ENCODE measurements at places on chromosomes 12 and 14.

DNA sequence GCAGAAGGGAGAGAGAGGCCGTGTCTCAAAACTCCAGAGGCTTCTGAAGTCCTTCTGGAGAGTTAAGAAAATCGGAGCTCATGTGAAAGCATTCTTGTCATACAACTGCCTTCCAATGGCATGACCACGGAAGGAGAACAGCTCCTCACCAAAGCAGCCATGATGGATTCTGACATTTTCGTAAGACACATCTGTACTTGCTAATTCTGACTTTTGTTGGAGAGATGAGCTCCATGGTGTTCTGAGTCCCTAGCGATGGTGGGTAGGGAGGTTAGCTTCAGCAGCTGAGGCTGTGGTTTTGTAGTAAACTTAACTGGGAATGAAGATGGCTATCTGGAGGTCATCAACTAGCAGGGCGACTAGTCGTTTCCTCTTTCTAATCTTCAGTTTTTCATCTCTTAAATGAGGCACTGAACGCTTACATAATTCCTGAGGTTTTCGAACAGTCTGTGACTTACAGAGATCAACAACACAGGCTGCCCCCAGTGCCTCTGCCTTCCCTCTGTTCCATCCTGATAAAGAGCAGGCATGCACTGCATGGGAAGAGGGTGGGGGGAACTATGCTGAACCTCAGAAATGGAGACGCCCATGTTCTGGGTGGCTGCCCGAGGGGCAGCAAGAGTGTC is 28.6 kb upstream of the DICER1 start:
- no peak for DNase-seq

- DNase-seq, result no peak
These were observed 65.2 kb upstream of the PSMC1 start for GRCh38 chr14:90191154-90191553.

GRCh38 chr12:114384739-114385138 is 21.2 kb downstream of the TBX5 start:
- no peak for DNase-seq

DNA sequence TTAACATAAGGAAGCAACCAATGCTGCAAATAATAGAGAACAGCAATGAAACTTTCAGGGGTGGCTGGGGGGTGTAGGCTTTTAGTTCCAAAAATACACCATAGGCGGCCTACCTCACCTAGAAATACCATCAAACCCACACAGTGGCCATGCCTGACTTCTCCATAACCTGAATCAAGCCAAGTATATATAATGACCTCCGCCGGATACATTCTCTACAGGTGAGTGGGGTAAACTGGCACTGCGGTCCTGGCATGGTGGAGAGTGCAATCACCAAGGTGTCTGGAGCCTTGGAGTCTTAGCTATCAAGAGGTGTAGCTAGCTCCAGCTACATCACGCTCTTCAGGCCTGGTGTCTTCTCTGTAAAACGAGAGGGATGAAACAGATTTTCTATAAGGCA is 1.2 kb downstream of the ZBTB25 start:
- no peak for DNase-seq

DNA sequence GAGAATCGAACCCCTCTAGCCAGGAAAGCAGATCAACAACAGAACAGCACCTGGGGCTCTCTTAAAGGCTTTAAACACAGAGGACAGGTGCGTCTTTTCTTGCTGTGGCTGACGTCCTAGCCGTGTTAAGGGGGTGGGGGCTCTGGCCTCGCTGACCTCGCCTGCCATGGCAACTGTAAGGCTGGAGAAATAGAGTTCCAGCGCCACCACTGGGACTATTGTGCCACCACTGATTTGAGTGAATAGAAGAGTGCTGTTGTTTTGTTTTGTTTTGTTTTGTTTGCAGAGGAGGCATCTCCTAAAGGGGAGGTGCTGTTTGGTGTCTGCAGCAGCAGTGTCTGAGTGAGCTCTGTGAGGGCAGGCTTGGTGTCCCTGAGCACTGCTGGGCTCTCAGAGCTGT is 34.2 kb upstream of the PRMT8 start:
- DNase-seq, result no peak

DNA sequence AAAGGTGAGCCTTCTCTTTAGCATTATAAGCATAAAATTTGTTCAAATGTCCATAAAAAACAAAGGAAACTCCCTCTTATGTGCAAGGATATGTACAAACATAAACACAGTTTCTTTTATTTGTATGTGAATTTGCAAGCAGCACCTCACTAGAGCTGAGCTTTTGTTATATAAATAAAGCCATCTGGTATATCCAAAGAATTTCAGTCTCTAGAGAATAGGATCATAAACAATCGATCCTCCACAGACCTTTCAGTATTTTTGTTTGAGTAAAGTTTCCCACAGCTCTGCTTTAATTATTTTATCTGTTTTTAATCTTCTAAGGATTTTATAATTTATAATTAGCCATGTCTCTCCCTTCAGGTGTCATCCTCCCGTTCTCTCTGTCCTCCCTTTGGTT is 89.2 kb downstream of the OTOGL start:
- DNase-seq, result no peak

GRCh38 chr14:54935958-54936357 is 33.3 kb upstream of the GCH1 start:
- DNase-seq, result no peak

GRCh38 chr12:133226690-133227089 is 9.0 kb downstream of the ANHX start:
- no peak for DNase-seq

DNA sequence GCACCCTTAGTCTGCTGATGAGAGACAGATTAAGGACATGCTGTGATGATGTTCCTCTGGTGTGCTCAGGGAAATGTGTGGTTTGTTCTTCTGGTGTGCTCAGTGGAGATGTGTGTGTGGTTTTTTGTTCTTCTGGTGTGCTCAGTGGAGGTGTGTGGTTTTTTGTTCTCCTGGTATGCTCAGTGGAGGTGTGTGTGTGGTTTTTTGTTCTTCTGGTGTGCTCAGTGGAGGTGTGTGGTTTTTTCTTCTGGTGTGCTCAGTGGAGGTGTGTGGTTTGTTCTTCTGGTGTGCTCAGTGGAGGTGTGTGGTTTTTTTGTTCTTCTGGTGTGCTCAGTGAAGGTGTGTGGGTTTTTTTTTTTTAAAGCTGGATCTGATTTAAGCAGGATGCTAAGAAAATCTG is 15.4 kb downstream of the PIWIL1 start:
- no peak for DNase-seq

- no peak for DNase-seq
These were observed 42.9 kb downstream of the FLRT2 start for GRCh38 chr14:85572845-85573244.

DNA sequence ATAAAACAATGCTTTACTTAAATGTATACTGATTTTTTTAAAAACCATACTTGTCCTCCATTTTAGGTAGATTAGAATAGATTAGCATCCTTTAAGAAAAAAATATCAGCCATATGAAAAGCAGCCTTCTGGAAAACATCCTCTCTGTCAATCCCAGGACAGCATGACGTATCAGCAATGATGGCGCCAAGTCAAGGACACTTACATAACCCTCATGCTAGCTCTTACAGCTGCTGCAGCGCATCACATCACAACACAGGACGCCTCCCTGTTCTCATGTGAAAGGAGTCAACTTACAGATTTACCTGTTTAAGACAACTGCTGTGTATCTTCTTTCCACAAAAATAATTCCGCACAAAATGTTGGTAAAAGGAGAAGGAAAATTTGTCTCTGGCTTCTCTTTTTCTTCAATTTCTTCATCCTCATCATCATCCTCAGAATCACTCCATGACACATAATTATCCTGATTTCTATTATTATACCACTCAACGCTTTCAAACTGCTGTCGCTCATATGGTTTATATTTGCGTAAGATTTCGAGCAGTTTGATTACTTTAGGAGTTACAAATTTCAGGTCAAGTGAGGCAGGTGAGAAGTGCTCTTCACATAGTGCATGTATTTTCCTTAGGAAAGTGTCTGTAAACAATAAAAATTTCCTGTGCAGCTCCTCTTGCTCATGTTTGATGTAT is 33.3 kb downstream of the DICER1 start:
- DNase-seq, result no peak

DNA sequence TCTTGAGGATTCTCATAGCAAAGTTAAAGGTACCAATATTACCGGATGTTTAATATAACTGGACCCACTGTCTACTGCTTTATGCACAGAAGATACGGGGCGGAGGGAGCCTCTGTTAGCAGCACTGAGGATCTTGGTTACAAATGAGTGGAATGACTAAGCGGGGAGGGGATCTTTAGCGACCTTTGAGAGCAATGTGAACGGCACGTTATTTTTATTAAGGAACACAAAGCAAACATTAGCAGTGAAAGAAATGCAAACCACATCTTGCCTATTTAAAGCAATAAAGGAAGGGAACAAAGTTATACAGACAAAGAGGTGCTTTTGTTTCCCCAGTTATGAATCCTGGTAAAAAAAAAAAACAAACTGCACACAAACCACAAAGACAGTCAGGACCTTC is 27.1 kb upstream of the PRMT8 start:
- no peak for DNase-seq

- no peak for DNase-seq
These were observed 475.6 kb downstream of the ZFP36L1 start for GRCh38 chr14:68317239-68317638.

GRCh38 chr12:54135621-54136350 is 53.0 kb downstream of the SMUG1 start:
- DNase-seq, result no peak

DNA sequence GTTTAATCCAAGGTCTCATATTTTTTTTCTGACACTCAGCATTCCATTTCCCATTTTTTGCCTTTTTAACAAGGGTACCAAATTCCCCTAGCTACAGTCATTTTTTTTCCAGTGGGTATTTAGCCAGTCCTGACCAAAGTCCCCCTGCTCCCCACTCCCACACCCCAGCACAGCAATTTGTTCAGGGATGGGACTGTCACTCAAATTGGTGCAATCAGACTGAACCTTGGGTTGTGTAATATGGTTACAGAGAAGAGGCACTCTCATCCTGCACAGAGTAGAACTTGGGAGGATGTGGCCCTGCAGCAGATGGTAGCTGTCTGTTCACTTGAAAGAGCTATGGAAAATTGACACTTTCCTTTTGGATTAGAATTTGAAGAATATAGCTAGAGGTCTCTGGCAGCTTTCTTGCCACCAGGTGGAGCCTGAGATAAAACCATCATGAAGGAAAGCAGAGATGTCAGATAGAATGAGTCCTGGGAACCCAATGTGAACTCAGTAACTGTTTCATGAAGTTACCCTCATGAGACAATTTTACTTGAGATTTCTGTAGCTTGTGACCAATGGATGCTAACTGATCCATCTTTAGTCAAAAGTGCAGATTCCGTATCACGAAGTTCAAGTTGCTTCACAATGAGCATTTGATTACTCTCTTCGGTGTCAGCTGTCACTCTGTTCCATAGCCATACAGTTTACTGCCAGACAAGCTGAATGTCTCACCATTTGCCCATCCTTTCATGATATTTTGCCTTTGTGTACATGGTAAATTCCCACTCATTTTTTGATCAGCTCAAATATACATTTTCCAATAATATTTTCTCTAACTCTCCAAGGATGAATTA is 394.0 kb upstream of the SYT1 start:
- DNase-seq, result no peak

- DNase-seq, result peak; percentile 13
These were observed 1.1 kb downstream of the TAOK3 start for GRCh38 chr12:118371321-118372282.

- no peak for DNase-seq
These were observed 3.0 kb upstream of the FAM177A1 start for GRCh38 chr14:35043046-35043445.

DNA sequence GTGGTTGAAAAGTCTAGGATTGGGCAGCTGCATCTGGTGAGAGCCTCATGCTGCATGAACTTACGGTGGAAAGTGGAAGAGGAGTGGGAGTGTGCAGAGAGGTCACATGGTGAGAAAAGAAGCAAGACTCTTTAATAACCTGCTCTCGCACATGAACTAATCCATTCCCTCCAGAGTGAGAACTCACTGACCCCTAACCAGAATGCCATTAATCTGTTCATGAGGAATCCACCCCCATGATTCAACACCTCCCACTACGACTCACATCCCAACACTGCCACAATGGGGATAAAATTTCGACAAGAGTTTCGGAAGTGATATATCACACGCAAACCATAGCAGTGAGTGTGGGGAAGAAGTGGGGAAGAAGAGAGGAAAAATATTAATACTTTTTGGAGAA is 377.4 kb downstream of the NAV3 start:
- no peak for DNase-seq

DNA sequence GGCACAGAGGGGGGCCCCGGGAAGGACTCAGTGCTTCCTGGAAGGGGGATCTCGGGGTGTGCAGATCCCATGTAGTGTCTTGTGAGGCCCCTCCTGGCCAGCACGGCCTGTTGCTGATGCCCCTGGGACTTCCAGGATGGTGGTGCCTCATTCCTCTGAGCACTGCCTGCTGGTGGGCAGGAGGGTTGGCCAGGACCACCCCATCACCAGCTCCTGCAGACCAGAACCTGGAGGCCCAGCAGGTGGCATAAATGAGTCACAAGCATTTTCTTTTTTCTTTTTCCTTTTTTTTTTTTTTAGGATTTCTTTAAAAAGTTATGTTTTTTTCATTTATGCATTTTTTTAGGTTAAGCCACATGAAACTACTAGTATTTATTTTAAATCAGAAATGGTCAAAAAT is 8.0 kb downstream of the MMP17 start:
- DNase-seq, result no peak

DNA sequence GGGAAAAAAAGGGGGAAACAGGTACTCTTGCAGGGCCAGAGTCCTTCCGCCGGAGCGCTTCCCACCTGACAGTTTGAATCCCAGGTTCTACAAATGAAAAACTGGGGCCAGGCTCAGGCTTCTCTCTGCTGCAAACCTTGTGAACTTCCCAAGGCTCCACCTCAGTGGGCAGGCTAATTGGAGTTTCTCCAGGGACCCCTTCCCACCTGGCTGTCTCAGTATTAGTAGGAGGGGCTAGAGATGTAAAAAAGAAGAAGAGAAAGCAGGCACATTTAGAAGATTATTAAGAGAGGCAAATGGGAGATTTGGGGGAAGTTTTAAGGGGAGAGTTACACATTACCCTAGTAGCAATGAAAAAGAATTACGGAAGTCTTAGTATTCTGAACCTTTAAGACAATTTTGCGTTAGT is 20.0 kb upstream of the CLEC2D start:
- peak; percentile 24 for DNase-seq

- DNase-seq, result no peak
These were observed 91.6 kb downstream of the NTF3 start for GRCh38 chr12:5523396-5524115.

DNA sequence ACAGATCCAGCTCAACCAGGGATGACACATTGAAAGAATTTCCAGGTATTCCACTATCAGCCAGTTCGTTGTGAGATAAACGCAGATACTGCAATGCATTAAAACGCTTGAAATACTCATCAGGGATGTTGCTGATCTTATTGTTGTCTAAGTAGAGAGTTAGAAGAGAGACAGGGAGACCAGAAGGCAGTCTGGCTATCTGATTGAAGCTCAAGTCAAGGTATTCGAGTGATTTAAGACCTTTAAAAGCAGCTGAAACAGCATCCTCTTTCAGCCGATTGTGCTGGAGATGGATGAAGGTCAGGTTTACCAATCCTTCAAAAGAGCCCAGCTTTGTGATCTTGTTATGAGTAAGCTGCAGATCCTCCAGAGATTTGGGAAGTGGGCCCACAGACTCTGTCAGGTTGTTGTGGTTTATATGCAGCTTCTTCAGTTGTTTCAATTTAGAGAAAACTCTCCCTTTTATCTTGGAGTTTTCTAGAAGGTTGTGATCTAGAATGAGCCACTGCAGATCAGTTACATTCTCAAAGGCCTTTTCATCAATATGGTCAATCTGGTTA is 3.0 kb downstream of the LUM start:
- no peak for DNase-seq

All from activated naive CD4-positive, alpha-beta T cell (primary cell).